NCI-H345 (cell line): ENCODE measurements at places on chromosomes 12 and 14.

DNA sequence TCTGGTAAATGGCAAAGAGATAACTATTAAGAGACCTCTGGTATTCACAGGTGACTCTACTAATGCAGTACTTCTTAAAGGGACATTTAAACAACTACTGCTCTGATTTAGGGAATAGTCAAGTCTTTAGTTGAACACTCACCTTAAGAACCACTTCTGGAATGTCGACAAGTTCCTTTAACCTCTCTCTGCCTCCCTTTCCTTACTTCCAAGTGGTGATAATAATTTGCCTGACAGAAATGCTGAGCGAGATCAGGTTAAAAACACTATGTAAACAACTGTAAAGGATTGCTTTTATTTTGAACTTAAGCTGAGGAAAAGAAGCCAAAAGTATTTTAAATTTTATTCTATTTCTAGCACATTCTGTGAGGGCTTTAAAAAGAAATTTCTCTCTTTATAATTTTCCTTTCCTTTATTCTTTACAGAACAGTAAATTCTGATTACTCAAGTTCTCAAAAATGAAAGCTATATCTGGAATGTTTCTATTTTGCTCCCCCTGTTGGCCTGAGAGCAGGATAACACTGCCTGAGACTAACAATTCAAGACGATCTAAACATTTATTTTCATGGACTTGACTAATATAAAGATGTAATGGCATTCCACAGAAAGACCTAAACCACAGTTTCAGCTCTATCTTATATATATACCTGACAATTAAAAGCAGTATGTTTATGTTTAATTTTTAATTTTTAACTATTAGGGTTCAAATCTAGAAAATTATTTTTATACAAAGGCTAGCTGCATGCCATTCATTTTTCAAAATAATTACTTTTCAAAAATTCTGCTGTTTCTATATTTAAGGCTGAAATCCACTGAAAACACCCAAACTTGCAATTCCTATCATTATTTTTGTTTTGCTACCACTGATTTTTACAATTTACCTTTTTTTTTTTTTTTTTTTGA, 29.2 kb downstream of the ZCCHC8 start:
- peak; percentile 30 for DNase-seq

DNA sequence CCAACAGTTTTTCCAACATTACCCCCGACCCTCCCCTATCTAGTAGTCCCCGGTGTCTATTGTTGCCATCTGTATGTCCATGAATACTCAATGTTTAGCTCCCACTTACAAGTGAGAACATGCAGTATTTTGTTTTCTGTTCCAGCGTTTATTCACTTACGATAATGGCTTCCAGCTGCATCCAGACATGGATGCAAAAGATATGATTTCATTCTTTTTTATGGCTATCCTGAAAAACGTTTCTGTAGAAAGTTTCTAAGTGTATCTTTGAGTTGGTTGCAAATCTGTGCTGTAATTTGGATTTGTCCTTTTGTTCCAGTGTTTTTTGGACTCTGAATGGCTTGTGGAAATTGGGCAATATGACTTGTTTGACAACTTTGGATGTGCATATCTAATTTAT, 11.7 kb downstream of the SP1 start:
- DNase-seq: no peak

- no peak for DNase-seq
Observed at GRCh38 chr12:93387780-93388179, 10.1 kb downstream of the NUDT4 start.

GRCh38 chr12:92810370-92810769, 107.6 kb downstream of the PLEKHG7 start:
- no peak for DNase-seq

DNA sequence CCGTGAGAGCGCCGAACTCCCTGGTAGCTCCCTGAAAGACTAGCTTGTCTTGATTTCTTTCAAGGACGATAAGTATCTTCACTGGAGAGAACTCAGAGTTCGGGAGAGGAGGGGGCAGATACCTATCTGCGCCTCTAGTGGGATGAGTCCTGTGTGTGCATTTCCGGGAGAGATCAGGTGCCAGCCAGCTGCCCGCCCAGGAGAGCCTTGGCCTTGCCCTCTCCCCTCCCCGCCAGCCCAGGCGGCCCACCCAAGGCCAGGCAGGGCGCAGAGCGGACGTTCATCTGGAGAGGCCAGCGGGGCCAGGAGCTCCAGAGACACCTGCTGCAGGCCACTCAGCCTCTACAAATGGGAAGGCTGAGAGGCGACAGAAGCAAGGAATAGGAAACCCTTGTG, 1.0 kb downstream of the CD9 start:
- DNase-seq: peak; percentile 31
